ENCODE measurements at places on chromosomes 5 and 9.
A peak's percentile ranks its signal among the peaks of the same experiment; 100 is the strongest.

DNA sequence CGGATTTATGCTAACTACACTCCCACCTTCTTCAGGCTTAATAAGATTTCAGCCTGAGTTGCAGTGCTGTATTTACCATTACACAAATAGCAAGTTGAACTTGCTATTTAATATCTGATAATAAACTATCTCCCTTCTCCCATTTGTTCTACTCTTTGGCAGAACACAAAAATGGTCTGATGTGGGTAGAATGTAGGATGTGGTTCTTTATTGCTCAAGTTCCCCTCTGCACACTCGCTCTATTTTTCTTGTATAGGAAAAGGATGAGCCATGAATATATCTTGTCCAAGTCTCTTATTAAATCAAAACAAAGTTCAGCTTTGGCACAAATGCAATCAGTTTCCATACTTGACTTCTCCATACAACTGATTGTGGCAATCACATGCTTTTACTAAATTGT, 37.2 kb upstream of the KIF2A start:
- DNase-seq = no peak

DNA sequence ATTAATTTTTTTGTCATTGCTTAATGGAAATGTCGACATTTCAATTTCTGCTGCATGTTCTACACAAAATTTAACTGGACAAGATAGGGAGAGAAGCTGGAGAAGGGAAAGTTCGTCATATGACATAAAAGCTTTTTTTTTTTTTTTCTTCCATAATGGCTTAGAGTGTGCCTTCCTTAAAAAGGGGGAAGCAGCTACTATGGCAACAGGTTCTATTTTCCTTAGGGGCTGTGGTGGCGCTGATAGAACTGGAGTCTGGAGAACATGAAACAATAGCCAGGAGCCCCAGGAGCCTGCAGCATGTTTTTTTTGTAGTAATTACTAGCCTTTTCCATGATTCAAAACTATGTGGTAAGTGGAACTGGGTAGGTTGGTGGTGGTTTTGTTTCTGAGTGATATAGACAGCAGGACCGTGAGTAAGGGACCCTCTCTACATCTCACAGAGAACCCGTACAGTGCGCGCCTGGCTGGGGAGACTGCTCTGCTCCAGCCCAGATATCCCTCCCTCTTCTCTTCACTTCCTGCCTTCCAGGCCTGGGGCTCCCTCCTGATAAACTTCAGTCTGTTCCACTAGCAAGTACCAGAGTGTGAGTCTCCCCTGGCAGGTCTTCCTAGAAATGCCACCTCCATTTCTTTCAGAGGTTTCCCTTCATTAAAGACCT, 301.6 kb downstream of the NR3C1 start:
- DNase-seq = no peak

DNA sequence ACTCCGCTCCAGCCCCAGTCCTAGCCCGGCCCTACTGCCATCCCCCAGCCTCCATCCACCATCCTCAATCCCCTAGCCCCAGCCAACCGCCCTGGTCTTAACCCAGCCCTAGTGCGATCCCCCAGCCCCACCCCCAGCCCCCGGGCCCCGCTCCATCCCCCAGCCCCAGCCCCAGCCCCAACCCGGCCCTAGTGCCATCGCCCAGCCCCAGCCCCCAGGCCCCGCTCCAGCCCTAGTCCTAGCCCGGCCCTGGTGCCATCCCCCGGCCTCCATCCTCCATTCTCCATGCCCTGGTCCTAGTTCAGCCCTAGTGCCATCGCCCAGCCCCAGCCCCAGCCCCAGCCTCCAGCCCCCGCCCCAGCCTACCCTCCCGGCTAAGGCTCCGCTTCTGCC, 398 bp downstream of the TOR1A start:
- no peak for DNase-seq

DNA sequence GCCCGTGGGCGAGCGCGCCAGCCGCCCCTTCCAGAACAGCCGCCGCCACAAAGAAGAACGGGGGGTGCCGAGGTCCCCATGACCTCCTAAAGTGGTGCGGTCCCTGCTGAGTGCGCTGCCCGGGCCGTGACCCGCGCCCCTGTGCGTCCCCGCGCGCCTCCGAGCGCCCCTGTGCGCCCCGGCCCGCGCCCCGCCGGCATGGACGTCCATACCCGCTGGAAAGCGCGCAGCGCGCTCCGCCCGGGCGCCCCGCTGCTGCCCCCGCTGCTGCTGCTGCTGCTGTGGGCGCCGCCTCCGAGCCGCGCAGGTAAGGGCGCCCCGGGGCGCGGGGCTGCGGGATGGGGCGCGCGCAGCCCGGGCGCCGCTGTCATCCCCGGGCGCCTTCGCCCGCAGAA, 384 bp downstream of the COL5A1 start:
- no peak for DNase-seq

DNA sequence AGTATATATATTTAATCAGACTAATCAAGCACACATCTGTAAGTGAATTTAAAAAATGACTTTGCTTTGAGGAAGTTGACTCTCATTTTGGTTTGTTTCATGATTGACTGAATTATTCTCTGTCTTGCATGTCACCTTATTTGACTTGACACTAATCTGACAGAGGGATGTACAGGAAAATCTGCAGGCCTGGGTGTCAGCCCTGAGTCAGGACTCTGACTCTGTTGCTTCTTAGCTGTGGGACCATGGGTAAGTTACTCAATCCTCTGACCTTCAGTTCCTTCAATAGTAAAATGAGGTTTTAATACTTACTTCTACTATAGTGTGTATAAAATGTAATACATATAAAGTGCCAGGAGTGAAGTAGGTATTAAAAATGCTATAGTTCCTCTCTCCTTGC, 415.9 kb downstream of the ARHGEF28 start:
- DNase-seq = no peak

- DNase-seq = peak; percentile 29
Measured at GRCh38 chr5:150461231-150461630, 11.7 kb upstream of the RPS14 start.

- no peak for DNase-seq
Measured at GRCh38 chr5:78755822-78756429, 107.4 kb upstream of the LHFPL2 start.

GRCh38 chr5:150022158-150022531, 21.6 kb downstream of the HMGXB3 start:
- DNase-seq = no peak

DNA sequence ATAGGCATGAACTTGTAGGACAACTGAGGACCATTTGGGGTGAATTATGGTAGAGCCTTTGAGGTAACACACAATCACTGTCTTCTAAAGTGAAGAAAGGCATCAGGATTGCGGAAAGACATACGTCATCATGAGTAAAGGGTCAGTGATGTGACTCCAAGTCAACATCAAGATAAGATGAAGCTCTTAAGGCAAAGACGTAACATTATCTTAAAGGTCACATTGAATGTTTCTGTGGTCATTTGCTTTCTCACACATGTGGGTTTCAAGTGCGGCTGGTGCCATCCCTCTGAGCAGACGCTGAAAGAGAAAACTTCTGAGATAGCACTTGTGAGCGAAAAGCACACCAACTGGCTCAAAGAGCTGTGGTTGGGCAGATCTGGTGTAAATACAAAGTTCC, 63.3 kb upstream of the GRAMD2B start:
- DNase-seq = no peak

DNA sequence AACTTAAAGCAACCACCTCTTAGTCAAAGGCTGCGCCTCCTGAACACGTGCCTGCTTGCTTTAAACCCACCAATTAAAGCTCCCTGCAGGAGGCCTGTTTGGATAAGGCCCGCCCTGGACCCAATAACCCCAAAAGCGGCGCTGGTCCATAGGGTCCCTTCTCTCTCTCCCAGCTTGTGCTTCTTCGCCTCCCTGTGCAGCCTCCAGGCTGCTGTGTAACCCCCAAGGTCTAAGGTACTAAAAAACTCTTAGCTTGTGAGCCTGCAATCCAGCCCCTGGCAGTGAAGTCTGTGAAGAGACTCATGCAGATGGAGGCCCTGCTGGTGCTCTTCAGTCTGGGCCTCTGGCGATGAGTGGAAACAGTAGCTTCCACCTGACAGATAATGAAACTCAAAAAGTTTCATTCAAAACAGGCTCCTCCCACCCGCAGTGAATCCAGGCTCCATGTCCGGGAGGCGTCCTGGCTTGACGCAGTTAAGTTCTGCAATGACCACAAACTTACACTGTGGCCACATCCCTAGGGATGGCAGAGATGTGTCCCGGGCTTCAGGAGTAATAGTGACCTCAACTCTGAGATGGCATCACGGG, 97.3 kb downstream of the PRRT1B start:
- DNase-seq = no peak

GRCh38 chr5:118789366-118789765, 199.0 kb downstream of the DTWD2 start:
- no peak for DNase-seq

DNA sequence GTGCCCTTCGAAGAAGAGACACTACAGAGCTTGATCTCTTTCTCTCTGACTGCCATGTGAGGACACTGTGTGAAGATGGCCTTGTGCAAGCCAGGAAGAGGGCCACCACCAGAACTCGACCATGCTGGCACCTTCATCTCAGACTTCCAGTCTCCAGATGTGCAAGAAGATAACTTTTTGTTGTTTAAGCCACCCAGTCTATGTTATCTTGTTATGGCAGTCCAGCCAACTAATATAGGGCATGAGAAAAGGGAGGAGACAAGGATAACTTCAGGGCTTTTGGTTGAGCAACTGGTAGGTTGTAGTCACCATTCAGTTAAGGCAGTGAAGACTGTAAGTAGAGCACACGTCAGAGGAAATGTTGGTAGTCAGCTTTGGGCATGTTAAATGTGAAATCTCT, 515.5 kb downstream of the CSNK1G3 start:
- DNase-seq = no peak

DNA sequence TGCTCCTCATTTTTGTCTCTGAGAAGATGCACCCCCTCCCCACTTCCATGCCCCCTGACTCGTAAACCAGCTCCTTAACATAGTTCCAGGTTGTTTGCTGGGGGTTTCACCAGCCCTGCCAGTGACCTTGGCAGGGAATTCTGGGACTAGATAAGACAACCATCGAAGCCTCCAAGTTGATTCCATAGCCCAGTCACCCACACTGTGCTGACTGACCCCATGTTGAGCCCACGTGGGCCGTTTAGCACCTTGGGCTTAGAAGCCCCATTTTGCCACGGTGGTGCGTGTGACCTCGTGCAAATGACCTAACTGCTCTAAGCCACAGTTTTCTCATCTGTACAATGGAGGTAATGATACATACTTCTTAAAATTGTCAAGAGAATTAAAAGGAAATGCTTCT, 24.6 kb downstream of the PSAT1 start:
- DNase-seq = no peak

DNA sequence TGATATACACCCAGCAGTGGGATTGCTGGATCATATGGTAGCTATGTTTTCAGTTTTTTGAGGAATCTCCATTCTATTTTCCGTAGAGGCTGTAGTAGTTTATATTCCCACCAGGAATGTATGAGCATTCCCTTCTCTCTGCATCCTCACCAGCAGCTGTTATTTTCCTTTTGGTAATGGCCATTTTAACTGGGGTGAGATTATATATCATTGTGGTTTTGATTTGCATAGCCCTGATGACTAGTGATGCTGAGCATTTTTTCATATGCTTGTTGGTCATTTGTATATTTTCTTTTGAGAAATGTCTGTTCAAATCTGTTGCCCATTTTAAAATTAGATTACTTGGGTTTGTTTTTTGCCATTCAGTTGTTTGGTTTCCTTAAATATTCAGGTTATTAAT, 11.2 kb upstream of the PPIC start:
- DNase-seq = no peak

DNA sequence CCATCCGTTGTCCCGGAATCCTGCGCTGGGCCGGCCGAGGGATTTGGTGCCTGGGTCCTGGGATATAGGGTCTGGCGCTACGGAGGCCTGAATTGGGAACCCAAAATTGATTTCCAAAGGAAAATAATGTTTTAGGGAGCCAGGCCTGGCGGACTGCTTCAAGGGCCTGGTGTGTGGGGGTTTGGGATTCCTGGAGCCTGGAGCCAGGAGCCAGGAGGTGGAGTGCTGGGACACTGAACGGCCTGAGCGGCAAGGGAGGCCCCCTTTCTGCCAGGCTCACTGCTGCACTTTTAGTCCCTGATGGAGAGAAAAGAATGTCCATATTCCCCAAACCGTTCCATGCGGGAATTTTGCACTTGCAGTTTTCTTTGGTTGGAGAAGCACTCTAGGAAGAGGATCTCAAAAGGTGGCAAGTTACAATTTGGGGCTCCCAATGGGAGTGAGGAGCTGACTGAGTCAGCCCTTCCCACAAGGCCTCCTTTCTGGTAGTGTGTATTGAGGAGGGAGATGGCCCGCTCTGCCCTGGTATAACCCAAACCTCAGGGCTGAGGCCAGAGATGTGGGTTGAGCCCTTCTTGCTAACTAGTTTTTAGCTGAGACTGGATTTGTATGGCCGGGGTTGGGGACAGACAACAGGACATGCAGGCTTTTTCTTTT, 2.2 kb downstream of the LMX1B start:
- DNase-seq = no peak

GRCh38 chr5:30749971-30750370, 443.5 kb upstream of the CDH6 start:
- DNase-seq = no peak

DNA sequence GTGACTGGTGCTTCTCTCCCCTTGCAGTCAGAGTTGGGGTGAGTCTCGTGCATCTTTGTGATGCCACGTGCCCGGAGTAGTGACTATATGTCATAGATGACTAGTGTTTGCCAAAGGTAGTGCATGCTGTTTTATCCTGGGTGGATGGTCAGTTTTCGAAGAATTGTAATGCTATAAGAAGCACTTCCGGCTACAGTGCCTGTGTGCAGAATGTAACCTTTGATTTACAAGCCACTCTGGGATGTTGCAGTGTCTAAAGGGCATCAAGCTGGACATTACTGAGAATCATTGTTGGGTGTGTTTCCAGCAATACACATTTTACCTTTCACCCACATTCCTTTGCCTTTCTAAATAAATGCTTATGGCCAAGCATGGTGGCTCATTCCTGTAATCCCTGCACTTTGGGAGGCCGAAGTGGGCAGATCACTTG, 16.7 kb downstream of the MVB12B start:
- DNase-seq = no peak

DNA sequence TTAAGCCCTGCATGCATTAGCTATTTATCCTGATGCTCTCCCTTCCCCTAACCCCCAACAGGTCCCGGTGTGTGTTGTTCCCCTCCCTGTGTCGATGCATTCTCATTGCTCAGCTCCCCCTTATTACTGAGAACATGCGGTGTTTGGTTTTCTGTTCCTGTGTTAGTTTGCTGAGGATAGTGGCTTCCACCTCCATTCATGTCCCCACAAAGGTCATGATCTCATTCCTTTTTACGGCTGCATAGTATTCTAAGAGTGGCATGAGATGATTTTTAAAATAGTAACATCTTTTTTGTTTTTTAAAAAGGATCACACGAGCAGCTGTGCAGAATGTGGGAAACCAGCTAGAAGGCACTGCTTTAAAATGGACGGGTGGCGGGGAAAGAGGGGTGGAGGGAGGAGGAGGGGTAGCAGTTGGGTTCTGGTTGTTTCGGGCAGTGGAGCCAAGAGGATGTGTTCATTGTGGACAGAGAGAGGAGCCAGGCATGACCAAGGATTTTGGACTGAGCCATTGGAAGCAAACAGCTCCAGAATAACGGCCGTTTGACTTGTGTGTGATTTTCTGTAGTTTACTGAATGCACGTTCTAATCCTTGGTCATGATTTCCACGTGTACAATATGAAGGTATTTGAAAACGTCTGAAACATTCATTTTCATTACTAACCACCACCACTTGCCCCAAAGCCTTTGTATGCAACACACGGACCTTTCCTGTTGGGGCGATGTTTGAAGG, 1.7 kb upstream of the TENT4A start:
- DNase-seq = no peak

- DNase-seq = no peak
Measured at GRCh38 chr9:84300271-84300670, 40.3 kb downstream of the SLC28A3 start.

Measured in CD4-positive, alpha-beta T cell treated with Interleukin-6 at 100 ng/mL for 8 hours (primary cell).